Stimulated activated naive CD4-positive, alpha-beta T cell (primary cell): ENCODE measurements at places on chromosomes 13 and 19.

DNA sequence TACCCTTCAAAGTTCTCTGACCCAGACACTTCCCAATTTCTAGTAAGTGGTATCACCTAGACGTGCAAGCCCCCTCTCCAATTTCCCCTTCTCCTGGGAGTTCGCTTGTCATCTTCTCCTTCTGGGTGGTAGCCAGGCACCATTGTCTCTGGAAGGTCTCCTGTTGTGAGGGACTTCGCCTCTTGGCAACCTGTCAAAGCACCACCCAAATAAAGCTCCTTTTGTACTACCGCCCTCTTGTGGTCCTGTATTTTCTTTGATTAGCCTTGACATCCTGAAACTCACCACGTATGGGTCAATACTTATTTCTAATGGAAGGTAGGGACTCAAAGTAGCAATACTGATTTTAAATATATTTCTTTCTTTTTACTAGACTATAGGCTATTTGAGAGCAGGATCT, 8.2 kb downstream of the GPC5 start:
- no peak for DNase-seq

DNA sequence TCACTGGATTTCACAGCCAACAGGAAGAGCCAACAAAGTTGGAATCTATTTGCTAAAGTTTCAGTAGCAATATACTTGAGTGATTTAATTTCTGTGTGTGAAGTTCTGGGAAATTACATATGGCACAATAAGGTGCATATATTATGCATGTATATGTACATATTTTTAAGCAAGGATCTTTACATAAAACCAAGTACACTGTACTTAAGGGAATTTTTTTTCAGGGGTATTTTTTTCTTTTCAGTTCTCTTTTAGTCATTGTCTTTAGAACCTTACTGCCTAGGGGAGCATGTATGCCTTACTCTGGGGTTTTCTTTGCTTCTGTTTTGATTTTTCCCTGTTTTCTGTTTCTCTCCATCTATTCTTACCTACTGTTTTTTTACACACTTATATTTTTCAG, 7.4 kb downstream of the RAP2A start:
- DNase-seq: no peak

DNA sequence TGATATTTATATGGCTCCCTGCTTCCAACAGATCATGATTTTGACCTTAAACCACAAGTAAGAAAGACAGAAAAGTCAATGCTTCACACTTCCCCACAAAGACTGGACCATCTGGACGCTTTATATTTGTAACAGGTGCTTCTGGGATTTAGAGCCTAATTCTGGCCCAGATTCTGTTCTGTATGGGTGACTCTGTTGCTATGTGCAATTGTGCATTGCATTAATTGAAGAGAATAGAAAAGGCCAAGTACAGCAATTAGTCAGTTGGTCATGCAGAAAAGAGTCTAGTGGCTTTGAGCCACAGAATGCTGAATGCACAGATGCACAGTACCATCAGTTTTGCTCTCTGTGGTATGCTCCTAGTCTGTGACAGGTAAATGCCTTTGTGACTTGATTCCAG, 657.4 kb upstream of the ATXN8OS start:
- no peak for DNase-seq

- no peak for DNase-seq
These were observed 42.0 kb upstream of the IPO5 start for GRCh38 chr13:97911311-97912138.

GRCh38 chr13:33868343-33868994, 50.5 kb downstream of the RFC3 start:
- no peak for DNase-seq

- DNase-seq: no peak
These were observed 7.8 kb upstream of the C19orf84 start for GRCh38 chr19:51398096-51398704.

DNA sequence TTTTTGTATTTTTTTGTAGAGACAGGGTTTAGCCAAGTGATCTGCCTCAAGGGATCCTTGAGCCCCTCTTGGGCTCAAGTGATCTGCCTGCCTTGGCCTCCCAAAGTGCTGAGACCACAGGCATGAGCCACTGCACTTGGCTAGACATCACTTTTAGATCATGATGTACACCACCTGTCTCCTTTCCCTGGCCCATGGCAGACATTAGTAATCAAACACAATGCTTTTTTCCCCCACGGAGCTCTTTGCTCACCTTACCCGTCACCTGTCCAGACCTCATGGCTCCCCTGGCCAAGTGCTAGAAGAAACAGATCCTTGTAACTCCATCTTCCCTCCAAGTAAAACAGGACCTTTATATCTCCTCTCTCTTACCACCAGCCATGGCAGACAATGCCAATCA, 18.4 kb downstream of the NUMBL start:
- DNase-seq: no peak

DNA sequence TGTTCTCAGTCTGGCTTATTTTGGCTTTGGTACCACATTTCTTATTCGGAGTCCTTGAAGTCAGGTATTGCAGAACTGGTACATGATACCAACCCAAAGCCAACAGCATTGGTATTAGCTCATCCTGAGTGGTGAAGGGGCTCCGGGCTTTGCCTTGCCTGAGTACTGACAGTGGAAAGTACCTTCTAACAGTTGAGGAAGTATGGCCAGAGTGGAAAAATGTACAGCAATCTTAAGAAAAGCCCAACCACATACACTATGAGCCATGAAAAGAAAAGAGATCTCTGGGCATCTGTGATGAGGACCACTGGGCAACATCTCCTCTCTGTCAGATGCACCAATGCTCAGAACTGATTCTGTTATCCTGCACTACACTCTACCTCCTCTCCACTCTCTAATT, 8.3 kb downstream of the LCP1 start:
- no peak for DNase-seq

DNA sequence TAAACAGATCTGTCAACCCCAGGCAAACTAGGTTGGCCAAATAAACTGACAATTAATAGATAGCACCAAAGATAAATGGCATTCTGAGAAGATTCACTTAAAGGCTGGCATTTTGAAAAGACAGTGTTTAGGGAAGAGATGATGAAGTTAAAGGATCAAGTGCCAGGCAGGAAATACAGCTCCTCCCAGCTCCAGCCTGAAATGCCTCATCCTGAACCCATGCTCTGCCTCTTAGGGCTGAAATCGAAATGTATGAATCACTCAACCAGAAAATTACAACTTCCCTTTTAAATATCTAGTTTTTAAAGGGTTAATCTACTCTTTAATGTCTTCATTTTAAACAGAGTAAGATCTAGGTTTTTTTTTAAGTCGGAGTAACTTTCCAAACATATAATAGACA, 171.2 kb upstream of the UBL3 start:
- DNase-seq: no peak

DNA sequence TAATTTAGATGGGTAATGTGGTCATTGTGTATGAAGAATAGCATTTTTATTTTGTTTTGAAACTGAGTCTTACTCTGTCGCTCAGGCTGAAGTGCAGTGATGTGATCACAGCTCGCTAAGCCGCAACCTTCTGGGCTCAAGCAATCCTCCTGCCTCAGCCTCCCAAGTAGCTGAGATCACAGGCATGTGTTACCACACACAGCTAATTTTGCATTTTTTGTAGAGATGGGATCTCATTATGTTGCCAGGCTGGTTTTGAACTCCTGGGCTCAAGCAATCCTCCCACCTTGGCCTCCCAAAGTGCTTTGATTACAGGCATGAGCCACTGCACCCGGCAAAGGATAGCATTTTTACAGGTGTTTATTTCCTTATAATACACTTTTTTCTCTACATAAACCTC, 36.6 kb downstream of the SERTM1 start:
- DNase-seq: no peak

DNA sequence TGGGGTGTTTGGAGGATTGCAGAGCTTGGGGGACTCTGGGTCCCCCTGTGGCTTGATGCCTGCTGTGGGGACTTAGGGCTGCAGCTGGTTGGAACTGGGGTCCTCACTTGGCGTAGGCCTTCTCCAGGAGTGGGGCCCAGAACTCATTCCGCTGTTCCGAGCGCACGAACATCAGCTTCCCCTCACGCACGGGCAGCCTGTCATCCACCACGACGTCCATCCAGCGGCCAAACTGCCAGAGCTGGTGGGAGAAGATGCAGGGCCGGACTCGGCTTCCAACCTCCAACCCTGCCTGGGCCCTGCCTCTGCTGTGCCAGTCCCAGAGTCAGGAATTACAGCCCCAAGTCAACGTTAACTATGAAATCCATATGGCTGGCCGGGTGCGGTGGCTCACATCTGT, 2.6 kb downstream of the CAPN12 start:
- DNase-seq: no peak

DNA sequence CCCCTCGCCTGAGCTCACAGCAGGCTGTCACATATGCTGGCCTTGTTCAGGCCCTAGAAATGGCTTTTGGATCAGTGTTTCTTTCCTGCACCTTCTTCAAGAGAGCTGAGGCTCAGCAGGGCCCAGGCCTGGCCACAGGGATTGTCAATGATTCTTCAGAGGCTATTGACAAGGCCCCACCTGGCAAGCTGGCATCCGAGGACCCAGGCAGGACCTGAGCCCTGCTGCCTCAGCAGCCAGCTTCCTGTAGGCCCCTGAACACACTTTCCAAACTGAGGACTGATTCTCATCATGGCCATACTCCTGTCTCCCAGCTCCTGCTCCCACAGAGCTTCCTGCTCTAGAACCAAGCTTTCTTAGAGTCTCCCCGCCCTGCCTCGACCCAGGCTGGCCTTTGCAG, 136.8 kb downstream of the UQCRFS1 start:
- no peak for DNase-seq

GRCh38 chr13:79060216-79060615, 345.8 kb downstream of the RBM26 start:
- DNase-seq: no peak

GRCh38 chr13:98599502-98600328, 22.8 kb upstream of the STK24 start:
- DNase-seq: no peak

GRCh38 chr19:44856421-44857083, 10.5 kb downstream of the NECTIN2 start:
- DNase-seq: no peak
